ENCODE measurements at places on chromosomes 6 and 20. TPM values are rescaled to one million over a fixed set of nuclear protein-coding genes. Genes with fewer than 3 reads are reported as not detected.

The TTK gene
- total RNA-seq: 1.4 TPM

The NXT1 gene
- total RNA-seq: 26.1 TPM

The LY6G6F gene
- total RNA-seq: not detected

- no peak overlapping the region for H3K27ac ChIP-seq
- H3K27me3 ChIP-seq: no peaks in the 10 kb centered on the region
- no peak overlapping the region for H3K4me3 ChIP-seq
- H3K4me1 ChIP-seq: no peaks in the 10 kb centered on the region
- no peaks in the 10 kb centered on the region for H3K36me3 ChIP-seq
- DNase-seq: no peak
Observed at GRCh38 chr20:34210271-34210670, 31.0 kb upstream of the ASIP start.

GRCh38 chr6:4947716-4948115 lies 56.1 kb downstream of the RPP40 start:
- H3K4me1 ChIP-seq: peaks cover 3% of the 10 kb centered on the region
- no peak overlapping the region for H3K27ac ChIP-seq
- no peaks in the 10 kb centered on the region for H3K36me3 ChIP-seq
- no peak for DNase-seq

DNA sequence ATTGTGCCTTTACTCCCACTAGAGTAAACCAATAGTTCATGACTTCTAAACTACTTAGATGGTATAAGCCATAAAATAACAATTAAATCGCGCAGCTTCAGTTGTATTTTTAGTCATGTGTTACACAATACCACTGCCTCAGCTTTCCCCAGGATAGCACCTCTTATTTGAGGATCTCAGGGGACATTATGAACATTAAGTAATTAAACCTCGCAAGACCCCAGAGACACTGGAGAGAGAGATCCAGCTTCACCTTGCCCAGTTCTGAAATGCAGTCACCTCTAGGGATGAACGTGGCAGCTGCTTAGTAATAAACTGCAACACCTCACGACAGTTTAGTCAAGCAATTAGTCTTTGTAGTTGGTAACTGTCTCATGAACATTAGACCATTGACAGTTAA lies 87.1 kb downstream of the CFAP61 start:
- no peak overlapping the region for H3K4me3 ChIP-seq
- no peaks in the 10 kb centered on the region for H3K4me1 ChIP-seq
- no peak overlapping the region for H3K27ac ChIP-seq
- DNase-seq: no peak

The PRICKLE4 gene
- 2.9 TPM for total RNA-seq

GRCh38 chr6:14664112-14664601 lies 546.6 kb downstream of the CD83 start:
- H3K36me3 ChIP-seq: no peaks in the 10 kb centered on the region
- H3K4me1 ChIP-seq: no peaks in the 10 kb centered on the region
- DNase-seq: no peak

The TBX18 gene
- total RNA-seq: 2.3 TPM

DNA sequence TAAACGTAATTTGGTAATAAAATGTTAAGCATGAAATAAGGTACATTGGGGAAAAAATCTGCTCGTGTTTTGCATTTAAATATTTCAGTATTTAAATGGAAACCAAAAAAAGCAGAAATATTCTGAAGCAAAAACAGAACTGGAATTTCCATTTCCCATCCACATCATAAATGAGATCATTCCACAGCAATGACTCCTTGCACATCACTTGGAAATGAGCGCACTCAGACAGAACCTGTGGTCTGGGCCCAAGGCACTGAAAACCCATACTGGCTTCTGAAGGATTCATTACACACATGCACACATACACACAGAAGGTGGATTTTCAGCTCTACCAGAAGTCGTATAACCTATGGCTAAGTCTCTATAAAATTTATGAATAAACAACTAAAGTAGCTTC lies 174.8 kb downstream of the IBTK start:
- H3K36me3 ChIP-seq: no peaks in the 10 kb centered on the region
- H3K4me3 ChIP-seq: no peak overlapping the region
- H3K4me1 ChIP-seq: peaks cover 8% of the 10 kb centered on the region
- H3K27me3 ChIP-seq: no peaks in the 10 kb centered on the region
- no peak overlapping the region for H3K27ac ChIP-seq
- no peak for DNase-seq
